Left kidney (tissue), 8 donors: ENCODE measurements at places on chromosomes 2 and 18.

DNA sequence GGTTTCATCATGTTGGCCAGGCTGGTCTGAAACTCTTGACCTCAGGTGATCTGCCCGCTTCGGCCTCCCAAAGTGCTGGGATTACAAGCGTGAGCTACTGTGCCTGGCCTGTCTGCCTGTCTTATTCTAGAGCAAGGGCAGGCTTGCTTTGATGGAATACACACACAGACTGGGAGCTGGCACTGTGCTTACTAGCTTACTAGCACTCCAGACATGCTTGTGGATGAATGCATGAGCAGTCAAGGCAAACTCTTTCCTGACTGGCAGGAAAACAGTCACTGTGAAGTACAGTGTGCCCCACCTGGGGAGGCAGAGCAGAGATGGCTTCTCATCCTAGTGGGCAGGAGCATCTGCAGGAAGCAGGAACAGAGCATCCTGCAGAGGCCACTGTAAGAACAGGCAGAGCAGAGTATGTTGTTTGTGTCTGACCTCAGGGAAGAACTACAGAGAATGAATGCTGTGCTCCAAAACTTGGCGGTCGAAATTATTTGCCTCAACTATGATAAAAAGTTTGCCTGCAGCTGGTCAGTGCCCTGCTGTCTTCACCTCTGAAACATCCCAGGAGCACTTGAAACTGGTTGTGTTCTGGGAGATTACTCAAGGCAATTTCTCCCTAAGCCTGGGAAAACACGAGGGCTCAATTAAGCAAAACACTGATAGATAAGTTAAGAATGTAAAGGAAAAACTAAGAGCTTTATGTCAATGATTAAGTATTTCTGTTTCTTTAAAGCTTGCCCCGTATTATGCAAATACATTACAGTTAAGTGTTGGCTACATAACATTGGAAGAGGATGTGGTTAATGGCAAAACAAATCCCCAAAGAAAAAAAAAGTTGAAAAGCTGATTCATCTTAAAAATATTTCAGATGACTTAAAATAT lies 102.4 kb downstream of the VAPA start:
- no peak for DNase-seq

GRCh38 chr2:24832521-24832920 lies 39.3 kb downstream of the CENPO start:
- DNase-seq: no peak

GRCh38 chr2:227115761-227116160 lies 48.2 kb downstream of the COL4A4 start:
- no peak for DNase-seq

GRCh38 chr2:97845818-97846217 lies 132.4 kb downstream of the ZAP70 start:
- DNase-seq: no peak

DNA sequence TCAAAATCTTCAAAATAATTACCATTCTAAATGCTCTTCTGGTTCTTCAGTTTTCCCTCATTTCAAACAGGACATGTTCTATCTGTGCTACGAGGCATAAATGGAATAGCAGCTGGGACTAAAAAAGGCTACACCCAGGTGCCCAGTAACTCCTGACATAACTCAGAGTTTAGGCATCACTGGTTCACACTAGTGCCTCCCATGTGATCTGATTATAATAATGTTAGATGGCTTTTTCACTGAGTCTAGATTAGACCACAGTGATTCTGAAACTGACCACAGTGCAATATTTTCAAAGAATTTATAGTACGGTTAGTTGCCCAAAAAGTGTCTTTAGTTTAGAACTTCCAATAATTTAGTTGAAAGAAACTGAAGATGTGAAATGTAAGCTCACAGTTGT lies 123.3 kb downstream of the CCBE1 start:
- no peak for DNase-seq

DNA sequence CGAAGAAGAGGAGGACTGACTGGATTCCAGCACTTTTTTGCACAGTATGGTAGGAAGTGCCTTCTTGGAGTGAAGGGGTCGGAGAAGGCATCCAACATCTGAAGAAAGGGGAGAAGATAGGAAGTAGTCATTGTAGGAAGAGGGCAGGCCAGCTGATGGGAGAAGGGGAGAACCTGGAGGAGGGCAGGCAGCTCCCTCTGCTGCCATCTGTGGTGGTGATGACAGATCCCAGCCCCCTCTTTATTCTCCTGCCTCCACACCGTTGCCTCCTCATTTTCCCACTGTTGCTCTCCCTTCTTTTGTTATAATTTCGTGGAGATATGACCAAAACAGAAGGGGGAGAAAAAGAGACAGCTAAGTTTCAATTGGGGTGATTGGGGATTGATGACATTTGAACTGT lies 2.9 kb upstream of the SCYGR2 start:
- no peak for DNase-seq

- peak; percentile 8 for DNase-seq
Measured at GRCh38 chr2:28779001-28779400, 27.4 kb downstream of the PPP1CB start.

DNA sequence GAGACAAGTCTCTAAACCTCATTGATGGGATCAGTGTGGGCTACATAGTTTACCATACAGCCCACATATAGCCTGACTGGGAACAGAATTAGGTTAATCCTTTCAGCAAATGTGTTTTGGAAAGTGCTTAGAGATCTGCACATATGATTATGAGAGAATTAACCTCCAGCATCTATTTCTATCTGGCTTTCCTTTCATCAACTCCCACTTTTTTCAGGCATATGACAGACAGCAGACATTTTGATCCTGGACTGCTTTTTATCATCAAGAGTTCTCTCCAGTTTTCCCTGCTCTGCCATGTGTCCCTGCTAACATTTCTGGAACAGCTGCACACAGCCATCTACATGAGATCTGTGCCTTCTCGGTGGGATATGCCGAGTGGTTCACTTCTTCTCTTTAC lies 139.5 kb upstream of the LRP1B start:
- DNase-seq: no peak

- DNase-seq: no peak
Measured at GRCh38 chr2:104375206-104375605, 478.7 kb upstream of the POU3F3 start.

DNA sequence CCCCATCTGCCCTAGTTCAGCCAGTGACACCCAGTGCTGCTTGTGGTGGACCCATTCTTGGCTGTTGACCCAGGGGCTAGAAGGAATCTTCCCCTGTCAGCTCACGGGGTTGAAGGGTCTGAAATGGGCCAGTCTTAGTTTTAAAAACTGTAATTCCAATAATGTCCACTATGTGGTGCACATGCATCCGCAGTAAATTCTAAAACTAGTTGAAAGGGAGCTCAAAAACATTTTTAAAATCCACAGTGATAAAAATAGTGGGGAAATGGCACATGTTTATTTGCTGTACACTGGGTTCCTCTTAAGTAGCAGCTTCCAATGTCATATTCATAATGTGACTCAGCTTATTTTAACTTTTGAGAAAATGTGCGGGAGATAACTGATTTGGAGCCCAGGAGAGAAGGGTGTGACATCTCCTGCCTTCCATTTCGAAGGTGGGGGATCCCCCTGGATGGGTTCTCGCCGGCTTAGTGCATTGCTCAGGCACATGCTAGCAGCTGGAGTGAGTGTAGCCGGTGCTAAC lies 32.8 kb downstream of the GRHL1 start:
- DNase-seq: peak; percentile 39

- DNase-seq: no peak
Measured at GRCh38 chr18:35466815-35467623, 30.7 kb downstream of the INO80C start.

GRCh38 chr2:172856606-172857005 lies 121.0 kb downstream of the RAPGEF4 start:
- no peak for DNase-seq

GRCh38 chr2:237731663-237732062 lies 66.9 kb upstream of the RBM44 start:
- no peak for DNase-seq

DNA sequence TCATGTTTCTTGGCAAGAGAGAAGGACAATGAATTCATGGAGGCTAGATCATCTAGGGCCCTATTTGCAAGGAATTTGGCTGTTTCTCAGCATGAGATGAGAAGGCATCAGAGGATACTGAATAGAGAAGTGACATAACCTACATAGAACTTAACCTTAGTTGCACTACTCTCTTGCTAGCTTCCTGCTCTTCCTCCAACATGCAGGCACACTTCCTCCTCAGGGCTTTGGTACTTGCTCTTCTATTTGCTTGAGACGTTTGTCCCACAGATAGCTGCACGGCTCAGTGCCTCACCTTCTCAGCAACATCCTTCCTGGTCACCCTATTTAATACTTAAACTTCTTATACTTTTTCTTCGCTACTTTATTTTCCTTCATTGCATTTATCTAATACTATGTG lies 20.0 kb upstream of the LANCL1 start:
- no peak for DNase-seq

DNA sequence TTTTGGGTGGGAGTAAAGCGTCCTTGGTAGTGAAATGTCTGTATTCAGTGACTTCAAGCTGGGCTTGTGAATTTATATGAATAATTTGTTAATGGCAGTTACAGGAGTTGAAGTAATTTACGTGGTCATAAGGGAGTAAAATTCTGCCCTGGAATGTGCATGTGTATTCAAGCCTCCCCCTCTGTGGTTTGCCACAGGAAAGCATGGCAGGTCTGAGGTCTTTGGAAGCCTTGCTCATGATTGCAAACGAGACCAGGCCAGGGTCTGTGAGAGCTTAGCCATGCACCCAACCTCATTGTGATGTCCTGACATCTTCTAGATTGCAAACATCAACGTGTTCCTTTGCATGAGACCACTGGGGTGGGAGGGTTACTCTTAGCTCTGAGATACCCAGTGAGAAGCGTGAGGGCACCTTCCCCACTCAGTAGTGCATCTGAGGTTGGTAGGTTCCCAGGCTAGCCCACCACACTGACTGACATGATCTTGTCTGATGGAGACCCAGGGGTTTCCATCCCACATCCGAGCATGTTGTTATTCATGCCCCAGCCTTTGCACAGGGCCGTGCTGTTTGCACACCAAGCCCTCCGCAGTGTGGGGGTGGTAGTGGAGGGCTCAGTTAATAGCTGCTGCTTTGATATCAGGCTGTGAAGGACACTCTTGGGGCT lies 216.5 kb downstream of the KLHL29 start:
- no peak for DNase-seq

DNA sequence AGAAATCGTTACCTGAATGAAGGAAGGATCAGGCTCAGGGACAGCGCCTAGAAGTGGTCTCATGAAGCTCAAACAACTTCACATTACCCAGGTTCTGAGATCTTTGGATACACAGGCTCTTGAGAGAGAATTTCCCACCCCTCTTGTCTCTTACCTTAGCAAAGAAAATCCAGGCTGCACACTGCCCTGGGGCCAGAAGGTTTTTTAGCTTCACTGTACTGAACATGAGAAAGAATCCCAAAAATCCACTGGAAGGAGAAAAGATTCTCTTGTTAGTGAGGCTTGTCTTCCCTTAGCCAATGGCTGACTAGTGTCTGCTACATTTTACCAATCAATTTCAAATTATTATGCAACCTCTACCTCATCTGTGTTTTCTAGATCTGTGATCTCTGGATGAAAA lies 101.0 kb upstream of the RIOK3 start:
- DNase-seq: no peak

- DNase-seq: no peak
Measured at GRCh38 chr2:240292035-240292574, 143.4 kb upstream of the GPC1 start.

DNA sequence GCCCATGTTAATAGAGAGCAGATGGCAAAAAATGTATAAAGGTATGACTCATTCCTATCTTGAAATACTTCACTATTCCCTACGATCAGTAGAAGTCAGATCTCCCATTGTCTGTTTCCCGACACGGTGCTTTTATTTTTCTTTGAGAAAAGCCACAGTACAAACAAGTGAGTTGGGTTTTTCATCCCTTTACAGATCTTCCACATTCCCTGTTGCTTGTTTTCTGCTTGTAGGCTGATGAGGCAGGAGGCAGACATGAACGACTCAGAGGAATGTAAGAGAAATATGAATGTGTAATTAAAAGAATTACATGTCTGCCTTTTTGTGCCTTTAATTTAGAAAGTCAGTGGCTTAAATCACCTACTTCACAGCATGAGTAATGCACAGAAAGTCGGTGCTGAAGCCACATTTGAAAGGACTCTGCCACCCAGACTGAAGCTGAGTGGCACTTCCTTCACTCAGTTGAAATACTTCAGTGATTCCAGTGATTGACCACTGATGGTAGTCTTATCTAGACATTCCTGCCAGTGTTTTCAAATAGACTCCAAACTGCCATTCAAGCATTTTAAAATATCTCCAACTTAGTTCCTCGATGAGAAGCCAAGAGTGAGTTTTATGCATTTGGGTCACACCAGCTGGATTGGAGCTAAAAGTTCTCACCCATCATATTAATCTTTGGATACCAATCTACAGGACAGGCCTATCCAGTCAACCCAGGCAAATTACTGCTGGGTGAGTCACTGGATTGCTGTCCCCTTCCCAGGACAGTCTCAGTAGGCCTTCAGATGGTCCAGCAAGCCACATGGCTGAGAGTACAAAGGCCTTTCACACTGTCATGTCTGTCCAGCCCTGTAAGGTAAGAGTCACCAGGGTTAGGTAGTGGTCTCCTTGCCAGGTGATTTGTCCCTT lies 79.0 kb downstream of the COLEC12 start:
- DNase-seq: no peak

DNA sequence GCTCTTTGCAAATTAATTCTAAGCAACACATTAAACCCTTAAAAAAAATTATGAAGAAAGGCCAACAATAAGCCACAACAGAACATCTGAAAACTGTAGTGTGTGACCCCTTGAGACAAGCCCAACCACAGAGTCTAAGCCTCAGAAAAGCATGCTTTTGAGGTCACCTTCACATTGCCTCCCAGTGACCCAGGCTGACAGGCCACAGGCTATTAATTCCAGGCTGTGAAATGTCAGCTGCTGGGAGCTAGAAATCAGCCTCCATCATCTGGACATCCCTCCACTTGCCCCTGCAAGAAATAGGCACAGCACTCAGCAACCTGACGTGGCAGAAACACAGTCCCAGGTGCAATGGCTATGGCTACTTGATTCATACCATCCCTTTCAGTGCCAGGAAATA lies 179.4 kb upstream of the ZFP36L2 start:
- peak; percentile 77 for DNase-seq

GRCh38 chr2:153873052-153874048 lies 1.6 kb downstream of the GALNT13 start:
- DNase-seq: peak; percentile 17

DNA sequence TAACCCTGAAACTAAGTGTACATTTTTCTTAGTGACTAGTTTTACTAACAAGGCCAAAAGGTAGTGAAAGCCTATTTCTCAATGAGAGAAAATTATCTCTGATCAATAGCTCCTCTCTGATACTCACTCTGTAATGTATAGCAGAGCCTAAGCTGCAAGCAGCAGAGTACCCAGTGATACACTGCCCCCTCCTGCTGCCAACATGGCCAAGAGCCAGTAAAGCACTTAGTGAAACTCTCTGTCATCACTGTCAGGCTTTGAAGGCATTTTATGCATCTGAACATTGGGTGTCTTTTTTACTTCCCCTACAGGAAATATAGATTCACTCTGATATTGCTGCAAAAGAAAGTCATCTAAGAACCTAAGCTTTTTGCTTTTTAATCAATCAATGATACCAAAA lies 784.1 kb upstream of the CDH7 start:
- DNase-seq: no peak
